Erythroblast (primary cell): ENCODE measurements at places on chromosomes 11 and 22.

GRCh38 chr11:45832811-45833441 lies 14.3 kb upstream of the CRY2 start:
- no peak for DNase-seq

DNA sequence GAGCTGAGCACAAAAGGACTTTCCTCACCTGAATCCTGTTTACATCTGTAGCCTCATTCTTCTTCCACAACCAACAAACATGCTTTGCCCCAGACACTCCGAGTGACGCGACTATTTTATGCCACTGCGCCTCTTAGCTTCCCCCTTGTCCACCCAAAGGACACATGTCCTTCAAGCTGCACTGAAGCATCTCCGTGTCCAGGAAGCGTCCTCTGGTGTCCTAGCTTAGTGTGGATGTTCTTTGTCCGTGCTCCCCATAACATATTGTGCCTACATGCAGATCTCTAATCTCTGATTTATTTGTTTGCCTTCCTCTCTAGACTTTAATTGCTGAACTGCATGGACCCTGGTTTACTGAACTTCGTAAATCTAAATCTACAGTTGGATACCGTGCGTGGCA lies 20.1 kb upstream of the CECR2 start:
- DNase-seq, result no peak

- DNase-seq, result no peak
These were observed 923.3 kb downstream of the KCNA4 start for GRCh38 chr11:29093416-29094120.

DNA sequence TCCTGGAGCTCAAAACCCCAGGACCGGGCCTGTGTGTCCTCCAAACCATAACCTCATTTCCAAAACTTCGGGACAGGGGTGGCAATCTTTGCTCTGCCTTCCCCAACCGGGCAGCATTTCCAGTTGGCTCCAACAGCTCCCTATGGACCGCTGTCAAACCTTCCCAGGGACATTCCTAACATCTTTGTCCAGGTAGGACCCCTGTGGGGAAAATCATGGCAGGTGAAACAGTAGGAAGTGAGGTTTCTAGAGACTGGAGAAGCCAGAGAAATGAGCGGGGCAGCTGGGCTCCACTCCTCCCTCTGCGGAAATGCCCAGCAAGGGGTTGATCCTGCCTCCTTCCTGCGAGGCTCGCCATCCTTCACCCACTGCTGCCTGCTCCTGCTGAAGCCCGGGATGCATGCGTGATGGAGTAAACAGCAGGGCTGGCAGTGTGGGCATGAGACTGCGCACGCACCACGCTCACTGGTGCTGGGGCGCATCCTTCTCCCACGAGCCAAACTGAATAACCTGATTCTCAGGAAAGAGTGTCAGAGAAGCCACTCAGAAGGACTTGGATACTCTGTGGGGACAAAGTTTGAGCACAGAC lies 136.4 kb downstream of the BUD13 start:
- no peak for DNase-seq
